NCI-H774 (cell line): ENCODE measurements at places on chromosomes 1 and 21.

DNA sequence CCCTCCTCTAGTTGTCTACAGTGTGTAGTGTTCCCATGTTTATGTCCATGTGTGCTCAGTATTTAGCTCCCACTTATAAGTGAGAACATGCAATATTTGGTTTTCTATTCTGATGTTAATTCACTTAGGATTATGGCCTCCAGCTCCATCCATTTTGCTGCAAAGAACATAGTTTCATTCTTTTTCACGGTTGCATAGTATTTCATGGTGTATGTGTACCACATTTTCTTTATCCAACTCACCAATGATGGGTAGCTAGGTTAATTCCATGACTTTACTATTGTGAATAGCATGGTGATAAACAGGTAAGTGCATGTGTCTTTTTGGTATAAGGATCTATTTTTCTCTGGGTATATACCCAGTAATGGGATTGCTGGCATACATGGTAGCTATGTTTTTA lies 67.0 kb downstream of the TBX19 start:
- DNase-seq = no peak

DNA sequence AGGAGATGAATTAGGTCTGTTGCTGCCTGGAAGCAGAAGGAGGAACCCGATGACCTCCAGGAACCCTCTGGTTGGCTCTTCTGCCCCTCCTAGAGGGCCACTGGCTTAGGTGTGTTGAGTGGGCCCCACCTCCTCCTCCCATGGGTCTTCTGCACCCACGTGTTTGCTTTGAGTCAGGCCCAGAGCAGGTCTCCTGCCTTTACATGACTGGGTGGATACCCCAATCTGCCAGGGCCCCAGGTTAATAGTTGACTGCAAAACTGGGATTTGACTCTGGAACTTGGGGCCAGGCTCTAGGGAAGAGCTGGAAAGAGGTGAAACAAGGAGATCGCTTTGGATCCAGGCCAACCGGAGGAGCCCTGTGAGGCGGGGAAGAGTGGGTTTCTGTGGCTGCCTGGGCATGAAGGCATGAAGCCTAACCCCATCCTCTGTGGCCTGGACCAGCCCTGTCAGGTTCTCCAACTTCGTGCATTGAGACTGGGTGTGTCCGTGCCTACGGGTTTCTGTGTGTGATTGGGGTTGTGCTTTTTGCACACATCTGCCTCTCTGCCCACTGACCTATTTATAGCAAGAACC lies 7.8 kb upstream of the LAD1 start:
- no peak for DNase-seq

DNA sequence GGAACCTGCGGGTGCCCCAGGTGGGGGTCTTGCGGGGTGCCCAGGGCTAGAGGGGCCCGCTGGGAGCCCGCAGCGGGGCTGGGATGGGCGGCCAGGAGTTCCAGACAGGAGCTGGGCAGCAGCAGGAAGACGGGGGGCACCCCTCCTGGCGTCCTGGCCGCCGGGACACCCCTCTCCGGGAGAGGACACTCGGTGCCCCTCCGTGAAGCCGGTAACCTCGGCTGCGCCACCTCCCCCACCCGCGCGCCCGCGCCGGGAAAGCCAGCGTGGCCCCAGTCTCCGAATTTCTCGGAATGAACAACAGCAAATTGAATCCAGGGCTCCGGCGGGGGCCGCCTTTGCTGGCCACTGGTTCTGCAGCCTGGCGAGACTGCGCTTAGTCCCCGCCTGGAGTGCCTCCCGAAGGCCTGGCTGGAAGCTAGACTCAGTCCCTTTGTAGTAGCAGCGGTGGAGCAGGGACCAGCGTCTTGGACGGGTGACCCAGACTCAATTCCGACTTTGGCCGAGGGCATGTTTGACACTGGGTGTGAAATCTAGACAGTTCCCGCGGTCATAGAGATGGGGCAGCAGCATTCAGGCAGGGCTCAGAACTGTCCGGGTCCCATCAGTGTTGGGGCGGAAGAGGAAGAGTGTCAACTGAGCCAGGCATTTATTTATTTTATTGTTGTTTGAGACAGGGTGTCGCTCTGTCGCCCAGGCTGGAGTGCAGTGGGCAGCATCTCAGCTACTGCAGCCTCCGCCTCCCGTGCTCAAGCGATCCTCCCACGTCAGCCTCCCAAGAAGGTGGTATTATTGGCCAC lies 773 bp downstream of the IFNGR2 start:
- no peak for DNase-seq

- no peak for DNase-seq
Observed at GRCh38 chr1:99004254-99004860, 304 bp downstream of the PLPPR5 start.

GRCh38 chr1:243748706-243749283 lies 101.2 kb downstream of the AKT3 start:
- peak; percentile 74 for DNase-seq

DNA sequence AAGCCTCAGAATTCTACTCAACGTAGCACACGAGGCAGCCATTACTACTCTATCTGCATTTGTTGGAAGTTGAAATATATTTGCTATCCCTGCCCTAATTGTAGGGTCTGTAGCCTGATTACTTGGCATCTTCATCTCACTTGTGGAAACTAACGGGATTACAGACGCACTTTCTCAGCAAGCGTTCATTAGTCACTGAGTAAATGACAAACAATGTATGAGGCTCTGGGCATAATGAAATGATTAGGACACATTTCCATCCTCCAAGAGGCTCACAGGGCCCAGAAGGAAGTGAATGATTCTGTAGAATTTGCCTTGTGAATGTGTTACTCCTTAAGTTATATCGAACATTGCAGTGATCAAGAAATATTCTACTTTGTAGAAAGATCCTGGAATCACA lies 78.1 kb downstream of the KIF26B start:
- DNase-seq = no peak

GRCh38 chr1:66373157-66373591 lies 160.8 kb upstream of the SGIP1 start:
- no peak for DNase-seq

- DNase-seq = no peak
Observed at GRCh38 chr1:6316240-6317097, 55.6 kb upstream of the GPR153 start.

- DNase-seq = no peak
Observed at GRCh38 chr1:28154078-28154594, 22.4 kb downstream of the PTAFR start.

DNA sequence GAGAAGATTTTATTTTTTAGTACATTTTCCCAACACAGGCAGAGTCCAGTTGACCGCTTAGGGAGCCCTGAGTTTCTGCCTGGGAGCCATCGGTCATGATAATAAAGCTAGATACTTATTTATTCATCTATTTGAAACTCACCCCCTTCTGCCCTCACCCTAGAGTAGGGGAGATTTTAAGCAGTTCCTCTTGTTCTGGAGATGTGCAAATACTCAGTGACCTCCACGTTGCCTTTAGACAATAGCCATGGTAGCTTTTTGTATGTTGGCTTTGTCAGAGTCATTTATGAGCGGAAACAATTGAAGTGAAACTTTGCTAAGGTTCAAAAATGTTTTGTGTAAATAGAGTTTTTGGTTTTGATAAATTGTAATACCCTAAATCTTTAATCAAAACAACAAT lies 45.7 kb upstream of the PLPPR4 start:
- DNase-seq = no peak

- no peak for DNase-seq
Observed at GRCh38 chr1:179178183-179178582, 51.3 kb downstream of the ABL2 start.

DNA sequence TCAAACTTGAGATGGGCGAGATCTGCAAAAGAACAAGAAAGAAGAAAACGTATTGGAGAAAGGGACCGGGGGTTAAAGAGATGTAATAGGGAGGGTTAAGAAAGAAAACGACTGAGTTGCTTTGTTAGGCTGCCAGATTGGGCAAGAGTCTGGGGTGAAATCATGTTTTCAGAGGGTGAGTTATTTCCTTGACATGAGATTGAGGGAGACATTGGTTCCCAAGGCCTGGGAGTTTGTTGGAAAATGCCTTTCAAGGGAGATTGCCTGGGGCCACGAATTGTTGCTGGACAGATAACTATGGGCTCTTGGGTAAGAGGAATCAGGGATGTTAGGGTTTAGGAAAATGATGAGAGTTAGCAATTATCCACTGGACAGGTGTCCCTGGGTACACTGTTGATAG lies 776 bp upstream of the CADM3 start:
- DNase-seq = no peak

DNA sequence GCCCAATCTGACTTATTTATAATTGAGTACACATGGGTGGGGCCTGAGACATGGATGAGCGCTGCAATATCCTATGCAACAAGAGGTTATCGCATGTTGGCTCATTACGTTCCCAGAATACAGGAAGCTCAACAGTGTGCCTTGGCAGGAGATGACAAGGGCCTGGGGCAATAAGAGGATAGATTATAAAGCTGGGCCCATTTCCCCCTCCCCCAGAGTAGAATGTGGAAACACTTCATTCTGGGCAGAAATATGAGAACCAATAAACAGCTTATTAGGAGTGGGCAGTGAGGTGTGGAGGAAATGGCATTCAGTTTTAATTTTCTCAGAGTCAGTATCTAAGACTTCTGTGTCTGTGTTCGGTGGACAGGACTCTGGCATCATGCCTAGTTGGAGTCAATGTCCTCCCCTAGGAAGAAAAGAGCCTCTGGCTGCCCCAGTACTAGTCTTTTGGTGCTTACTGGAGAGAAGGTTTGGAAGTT lies 92.8 kb downstream of the PIK3R3 start:
- no peak for DNase-seq

GRCh38 chr1:209391792-209392191 lies 191.7 kb upstream of the CAMK1G start:
- DNase-seq = no peak

GRCh38 chr1:7120863-7121621 lies 335.8 kb downstream of the CAMTA1 start:
- no peak for DNase-seq

DNA sequence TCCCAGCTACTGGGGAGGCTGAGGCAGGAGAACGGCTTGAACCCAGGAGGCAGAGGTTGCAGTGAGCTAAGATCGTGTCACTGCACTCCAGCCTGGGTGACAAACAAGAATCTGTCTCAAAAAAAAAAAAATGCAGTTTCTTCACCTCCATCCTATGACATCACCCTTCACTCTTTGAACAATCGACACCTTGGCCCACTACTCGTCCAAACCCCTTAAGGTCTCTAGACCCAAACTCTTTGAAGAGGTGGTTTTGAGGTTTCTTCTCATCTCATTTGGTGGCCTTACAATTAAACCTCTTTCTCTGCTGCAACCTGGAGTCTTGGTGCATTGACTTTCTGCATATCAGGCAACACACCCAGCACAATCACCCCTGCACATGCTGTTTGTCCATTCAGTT lies 86.1 kb downstream of the SLC16A1 start:
- no peak for DNase-seq

DNA sequence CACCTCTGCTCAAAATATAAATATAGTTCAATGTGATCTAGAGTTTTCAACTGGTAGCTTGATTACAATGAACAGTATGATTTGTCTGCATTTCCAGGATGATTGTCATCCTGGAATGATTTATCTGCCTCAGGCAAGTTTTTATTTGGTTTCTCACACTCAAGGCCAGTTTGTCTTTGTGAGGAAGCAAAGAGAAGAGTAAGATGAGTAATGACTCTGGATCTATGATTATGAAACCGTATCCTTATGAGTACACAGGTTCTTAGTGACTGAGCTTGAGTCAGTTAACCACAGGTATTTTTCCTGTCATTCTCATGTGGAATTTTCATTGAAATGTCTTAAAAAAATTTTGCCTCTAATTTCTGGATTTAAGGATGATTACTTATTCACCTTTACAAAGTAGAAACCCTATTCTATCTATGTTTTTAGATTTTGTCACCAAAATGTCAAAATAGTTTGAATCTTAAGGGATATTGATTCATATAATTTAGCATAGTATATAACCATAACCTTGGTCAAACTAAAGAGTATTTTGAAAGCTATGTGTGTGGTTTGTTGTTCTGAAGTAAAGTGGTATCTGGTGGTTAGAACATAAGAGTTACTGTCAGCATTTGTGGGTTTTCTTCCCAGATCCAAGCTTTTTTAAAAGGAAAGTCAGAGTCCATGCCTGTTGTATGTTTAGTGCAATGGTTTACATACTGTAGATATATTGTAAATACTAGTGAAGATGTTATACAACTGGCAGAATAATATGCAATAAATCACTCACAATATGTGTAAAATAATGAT lies 145.0 kb downstream of the RASAL2 start:
- DNase-seq = no peak

DNA sequence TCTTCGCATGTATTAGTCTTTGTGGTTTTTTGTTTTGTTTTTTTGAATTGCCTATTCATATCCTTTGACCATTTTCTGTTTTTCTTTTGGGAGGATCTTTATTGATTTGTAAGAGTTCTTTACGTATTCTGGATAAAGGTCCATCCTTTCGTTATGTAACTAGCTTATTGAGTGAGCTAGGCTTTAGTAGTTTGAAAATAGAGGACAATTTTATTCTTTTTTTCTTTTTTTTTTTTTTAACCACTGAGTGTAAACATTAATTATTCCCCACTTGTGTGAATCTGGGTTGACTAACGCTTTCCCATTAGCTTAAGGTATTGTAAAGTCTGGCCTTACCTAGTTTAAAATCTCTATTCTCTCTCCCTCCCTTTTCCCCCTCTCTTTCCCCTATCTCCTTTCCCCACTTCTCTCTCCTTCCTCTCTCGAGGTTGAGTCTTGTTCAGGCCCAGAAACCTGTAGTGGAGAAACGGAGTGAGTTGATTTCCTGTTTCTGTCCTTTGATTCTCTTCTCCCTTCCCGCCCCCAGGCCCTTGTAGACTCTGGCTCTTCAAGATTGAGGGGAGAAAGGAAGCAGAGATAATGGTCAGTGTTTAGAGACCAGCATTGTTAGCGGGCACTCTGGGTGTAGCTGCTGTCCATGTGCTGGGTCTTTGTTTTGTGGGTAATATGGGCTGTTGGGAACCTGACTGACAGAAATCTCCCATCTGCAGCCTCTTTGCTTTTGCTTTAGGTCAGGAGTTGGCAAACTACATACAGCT lies 1.5 kb downstream of the MORC3 start:
- no peak for DNase-seq

- peak; percentile 36 for DNase-seq
Observed at GRCh38 chr1:94926126-94926914, 590 bp downstream of the CNN3 start.

DNA sequence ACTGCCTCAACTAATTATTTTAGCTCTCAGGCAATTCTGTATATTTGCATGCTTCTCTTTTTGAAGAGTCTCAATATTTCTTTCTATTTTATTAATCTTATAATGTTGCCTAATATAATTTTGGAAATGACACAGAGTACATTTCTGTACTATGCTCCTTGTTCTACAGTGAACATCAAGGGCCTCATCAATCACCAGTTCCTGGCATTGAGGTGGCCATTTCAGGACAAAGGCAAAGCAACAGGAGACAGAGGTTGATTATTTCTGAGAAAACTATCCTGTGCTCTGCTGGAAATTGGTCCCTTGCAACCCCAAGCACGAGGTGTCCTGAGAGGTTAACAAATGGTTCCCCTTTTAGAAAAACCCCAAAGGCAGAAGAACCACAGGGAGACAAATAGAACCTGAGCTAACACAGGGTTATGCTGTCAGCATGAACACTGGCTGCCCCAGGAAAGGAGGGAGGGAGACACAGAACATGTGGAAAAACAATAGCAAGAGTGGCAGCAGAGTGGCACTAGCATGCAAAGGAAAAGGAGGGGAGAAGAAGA lies 63.9 kb upstream of the VAV3 start:
- no peak for DNase-seq
